ENCODE measurements at places on chromosomes 4 and X.

DNA sequence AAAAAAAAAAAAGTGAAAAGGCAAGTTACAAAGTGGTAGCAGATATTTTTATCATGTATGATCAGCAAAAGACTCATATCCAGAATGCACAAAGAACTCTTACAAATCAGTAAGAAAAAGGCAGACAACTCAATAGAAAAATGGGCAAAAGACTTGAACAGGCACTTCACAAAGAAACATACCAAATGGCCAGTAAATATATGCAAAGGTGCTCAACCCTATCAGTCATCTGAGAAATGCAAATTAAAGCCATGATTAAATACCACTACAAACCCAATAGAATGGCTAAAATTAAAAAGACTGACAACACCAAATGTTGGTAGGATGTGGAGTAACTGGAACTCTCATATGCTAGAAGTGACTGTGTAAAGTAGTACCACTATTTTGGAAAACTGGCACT is 45.4 kb downstream of the CHST7 start:
- DNase-seq = no peak

DNA sequence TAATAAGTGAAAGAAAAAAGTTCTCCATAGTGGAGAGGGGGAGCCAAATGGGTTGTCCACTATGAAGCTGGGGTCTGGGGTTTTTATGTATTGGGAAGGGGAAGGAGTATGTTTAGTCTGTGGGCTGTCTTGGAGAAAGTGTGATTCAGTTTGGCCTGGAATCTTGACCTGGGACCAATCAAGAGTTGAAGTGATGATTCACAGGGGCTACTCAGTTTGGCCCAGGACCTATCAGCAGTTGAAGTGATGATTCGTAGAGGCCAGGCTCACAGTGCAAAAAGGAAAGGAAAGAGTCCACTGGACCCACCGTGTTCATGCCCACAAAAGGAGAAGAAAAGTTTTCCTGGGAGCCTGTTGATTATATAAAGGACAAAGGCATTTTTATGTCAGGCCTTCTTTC is 47.3 kb upstream of the RAB9B start:
- DNase-seq = no peak

DNA sequence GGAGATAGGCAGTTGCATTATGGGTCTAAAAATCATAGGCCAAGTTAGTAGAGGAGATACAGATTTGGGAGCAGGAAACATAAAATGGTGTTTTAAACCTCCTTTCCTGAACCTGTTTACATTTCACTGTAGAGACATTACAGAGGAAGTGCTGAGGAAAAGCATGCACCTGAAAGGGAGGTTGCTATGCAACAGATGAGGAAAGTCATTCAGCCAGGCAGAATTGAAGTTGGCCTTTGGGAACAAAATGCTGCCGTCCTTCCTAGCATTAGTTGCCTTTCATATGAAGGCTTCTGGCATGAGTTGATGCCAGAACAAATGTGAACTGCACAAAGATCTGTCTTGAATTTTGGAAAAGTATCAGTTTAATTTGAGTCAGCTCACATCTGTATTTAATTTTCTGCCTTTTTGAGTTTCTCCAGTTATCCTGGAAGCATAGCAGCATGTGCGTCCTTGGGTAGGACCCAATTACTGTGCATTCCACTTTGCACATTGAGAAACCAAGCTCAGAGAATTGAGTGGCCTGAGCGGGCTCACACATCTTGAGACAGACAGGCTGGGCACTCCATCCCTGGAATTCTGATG is 38.2 kb downstream of the MAGED1 start:
- DNase-seq = no peak

DNA sequence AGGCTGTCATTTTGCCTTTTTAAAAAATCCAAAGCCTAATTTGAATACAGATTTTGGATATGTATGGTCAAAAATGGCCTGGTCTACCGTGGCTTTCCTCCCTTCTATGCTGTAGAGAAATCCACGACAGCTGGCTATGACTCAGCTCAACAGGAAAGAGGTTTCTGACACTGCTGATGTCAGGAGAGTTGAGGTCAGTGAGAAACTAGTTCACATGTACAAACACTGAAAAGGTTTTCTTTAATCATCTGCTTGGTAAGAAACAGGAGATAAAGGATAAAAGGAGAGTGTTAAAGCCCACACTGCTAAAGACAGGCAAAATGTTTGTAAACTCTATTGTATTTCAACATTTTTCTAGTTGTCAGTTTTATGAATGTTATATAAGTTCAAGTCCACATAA is 113.9 kb downstream of the NYX start:
- DNase-seq = no peak

GRCh38 chr4:139684351-139684750 is 18.7 kb downstream of the MGST2 start:
- DNase-seq = no peak

DNA sequence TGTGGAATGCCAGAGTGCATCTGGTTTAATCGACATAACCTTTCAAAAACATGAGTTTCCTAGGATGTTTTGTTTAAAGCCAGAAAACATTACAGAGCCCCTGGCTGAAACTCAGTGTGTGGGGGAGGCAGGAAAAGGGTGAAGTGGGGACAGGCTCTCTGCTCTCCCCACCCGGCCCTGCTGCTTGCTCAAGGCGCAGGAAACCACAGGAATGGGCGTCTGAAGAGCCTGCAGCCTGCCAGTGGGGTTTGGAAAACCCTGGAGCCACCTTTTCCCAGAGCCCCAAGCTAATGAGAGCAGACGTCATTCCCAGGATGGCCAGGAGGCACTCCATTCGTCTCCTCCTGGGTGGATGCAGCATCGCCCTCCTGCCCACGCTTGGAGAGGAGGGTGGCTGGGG is 240.6 kb downstream of the AFAP1 start:
- no peak for DNase-seq

All from C1 segment of cervical spinal cord (tissue), 14 donors.